Eye (tissue), 1 donor: ENCODE measurements at places on chromosomes 3 and 15.

- no peak for DNase-seq
Observed at GRCh38 chr3:73068419-73068818, 7.0 kb downstream of the EBLN2 start.

DNA sequence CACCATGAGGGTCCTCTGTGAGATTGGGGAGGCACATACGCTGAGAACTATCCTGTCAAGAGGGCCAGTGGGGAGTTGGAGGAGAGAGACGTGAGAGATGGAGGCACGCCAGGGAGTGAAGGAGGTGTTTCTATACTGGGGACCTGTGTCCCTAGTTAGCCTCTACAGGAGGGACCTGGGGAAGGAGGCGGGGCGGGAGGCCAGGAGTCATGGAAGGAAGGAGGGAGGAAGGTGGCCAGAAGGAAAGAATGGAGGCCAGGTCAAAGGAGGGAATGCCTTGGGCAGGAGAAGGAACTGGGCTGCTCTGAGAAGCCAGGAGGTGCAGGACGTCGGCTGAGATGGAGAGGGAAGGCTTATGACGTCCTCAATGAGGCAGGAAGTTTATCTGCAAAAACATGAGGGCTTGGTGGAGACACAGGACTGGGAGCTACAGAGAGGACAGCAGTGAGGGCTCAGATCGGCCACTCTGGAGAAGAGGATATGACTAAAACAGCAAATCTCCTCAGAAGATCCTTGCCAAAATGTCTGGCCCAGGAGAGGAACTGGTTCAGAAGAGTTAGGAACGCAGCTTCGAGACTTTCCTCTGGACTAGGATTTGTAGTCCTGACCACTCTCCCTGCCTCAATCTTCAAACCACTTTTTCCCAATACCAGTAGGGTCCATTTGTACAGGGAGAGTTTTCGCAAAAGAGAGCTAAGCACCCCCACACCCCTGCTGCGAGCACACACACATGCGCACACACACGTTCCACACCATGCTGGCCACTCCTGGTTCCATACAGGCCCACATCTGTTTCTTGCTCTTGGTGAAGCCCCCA is 59.9 kb downstream of the ADCY5 start:
- no peak for DNase-seq

DNA sequence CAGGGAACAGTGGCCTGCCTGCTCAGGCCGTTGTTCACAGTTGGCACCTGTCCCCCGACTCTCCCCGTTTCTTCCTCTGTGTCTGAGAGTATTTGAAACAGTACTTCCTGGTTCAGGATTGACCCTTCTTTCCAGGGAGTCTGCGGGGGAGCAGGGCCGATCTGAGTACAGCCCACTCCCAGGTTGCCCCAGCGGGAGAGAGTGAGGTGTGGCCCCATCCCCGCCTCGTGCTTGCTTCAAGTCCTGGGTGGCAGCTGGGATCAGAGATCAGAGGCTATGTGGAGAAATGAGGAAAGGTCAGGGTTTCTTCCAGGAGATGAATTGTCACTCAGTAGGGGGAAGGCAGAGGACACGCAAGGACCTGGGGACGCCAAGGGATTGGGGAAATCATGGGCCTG is 6.5 kb upstream of the DLL4 start:
- DNase-seq = no peak

GRCh38 chr15:91704343-91704742 is 149.2 kb upstream of the SLCO3A1 start:
- DNase-seq = no peak

GRCh38 chr3:5731100-5731499 is 543.6 kb downstream of the EDEM1 start:
- no peak for DNase-seq

DNA sequence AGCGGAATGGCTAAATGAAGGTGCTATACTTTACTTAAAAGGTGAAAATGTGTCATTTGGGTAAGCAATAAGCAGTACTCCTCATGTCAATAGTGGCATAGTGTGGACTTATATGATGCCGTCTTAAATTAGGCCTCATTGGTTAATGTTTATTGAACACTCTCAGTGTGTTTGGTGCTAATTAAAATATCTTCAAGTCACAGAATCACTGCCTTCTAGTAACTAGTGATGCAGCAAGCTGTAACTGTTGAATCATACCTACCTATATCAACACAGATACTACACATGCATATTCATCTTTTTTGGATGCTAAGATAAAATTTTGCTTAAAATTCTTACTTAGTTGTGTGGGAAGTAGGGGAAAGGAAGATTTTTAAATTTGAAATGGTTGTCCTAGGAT is 30.7 kb downstream of the ARHGAP31 start:
- no peak for DNase-seq

GRCh38 chr3:148950806-148951205 is 40.5 kb upstream of the GYG1 start:
- DNase-seq = no peak

DNA sequence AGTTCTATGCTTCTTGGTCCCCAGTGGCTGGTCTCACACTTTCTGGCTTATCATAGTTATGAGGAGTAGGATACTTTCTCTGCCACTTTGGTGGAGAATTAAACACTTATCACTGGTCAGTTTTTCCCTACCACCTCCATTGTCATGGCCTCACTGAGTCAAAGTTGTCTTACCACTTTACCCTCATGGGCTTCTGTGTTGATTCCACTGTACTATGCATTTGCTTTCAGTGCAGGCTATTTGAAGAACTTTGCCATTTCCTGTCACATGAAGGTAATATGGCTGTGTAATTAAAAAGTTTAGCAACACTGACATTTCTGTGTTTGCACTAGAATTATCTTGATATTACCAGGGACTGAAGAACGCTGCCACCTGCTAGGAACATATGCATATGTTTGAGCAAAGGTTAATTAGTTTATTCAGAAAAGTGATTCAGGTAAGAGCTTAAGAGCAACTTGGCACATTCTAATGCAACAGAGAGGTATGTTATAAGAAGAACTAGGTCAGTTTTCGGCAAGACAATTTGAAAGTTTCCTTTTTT is 377.3 kb downstream of the PDCD6IP start:
- no peak for DNase-seq

DNA sequence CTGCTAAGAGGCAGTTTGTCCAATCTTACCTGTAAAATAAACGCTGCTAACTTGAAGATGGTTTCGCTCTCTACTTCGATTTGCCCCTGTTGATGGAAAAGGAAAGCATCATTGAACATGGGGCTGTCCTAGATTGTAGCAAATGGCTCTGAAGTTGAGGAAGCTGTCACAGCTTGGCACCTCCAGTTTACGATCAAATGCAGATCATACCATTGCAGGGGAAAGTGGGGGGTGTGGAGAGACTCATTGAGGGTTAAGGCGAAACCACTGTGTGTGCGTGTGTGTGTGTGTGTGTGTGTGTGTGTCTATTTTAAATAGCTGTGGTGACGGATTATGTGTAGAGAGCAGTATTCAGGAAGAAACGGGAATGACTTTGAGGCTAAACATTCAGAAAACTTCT is 127.6 kb upstream of the LMOD3 start:
- peak; percentile 93 for DNase-seq

GRCh38 chr15:59143281-59143680 is 38.3 kb downstream of the CCNB2 start:
- no peak for DNase-seq

DNA sequence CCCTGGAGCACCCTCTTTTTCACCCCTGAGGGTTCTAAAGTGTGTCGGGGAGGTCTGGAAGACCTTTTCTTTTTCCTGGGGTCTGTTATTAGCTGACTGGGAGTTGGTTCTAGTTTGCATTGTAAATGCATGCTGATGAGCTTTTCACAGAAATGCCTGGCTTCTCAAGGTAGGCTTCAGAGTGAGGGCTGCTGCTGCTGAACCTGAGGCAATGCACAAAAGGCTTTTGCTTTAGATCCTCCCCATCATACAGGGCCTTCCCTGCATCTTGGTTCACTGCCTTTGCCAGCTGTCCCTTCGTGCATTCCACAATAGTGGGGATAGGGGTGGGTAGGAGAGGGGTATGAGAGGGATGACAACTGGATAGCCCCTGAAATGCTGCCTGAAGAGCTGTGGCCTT is 46.6 kb downstream of the FAH start:
- DNase-seq = no peak

- DNase-seq = no peak
Observed at GRCh38 chr15:47548231-47548630, 169.1 kb upstream of the SEMA6D start.

DNA sequence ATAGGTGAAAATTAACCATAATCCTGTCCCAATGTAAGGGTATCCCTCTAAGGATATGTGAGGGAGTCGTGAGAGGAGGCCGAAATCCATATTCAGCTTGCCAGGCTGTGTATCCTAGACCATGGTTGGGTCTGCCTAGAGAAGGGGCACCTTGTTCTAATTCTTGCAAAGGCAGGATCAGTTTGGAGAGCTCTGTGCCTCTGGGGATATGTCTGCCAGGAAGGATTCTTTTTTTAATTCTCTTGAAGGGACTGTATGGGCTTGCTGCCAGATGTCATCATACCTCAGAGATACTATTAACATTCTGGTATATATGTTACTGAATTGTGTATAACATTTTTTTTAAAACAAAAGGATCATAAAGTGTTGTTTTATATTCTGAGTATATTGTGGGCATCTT is 2.4 kb downstream of the ATP1B3 start:
- no peak for DNase-seq

GRCh38 chr3:49886922-49887265 is 16.8 kb downstream of the MST1R start:
- DNase-seq = no peak

DNA sequence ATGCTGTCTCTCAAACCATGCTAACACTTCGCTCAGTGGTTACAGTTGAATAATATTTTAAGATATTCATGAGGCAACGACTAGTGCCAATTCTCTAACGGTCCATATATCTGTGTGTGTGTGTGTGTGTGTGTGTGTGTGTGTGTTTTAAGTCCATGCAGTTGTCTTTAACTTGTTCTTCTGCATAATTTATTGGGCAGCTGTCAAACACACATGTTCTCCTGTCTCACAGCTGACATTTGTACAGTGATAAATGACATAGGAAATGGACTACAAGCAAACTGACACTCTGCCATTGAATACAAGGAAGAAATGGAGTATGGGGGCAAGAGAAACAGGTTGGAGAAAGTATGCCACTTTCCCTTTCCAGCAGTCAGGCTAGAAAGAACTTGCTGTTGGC is 172.0 kb downstream of the PDZRN3 start:
- peak; percentile 65 for DNase-seq

DNA sequence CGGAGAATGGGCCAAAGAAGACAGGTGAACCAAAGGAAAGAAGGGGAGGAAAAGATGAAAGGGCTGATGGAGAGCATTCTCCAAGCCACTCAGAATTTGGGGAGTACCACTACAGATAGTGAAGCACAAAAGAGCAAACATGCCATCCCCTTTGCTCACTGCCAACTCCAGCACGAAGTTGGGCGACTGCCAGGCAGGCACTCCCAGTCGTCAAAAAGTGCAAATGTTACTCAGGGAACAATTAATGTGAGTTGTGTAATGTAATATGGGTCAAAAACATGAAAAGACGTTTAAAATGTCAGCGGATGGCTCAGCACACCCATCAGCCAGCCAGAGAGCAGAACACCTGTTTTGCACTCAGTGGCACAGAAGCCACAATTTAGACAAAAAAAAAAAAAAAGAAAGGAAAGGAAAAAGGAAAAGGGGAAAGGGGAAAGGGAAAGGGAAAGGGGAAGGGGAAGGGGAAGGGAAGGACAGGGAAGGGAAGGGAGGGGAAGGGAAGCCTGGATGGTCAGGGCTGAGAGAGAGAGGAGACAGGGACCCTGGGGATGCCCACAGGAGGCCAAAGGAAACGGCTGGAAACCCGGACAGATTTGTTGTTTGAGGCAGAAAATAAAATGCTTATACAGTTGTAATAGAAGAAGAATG is 82.7 kb downstream of the COL8A1 start:
- DNase-seq = no peak

DNA sequence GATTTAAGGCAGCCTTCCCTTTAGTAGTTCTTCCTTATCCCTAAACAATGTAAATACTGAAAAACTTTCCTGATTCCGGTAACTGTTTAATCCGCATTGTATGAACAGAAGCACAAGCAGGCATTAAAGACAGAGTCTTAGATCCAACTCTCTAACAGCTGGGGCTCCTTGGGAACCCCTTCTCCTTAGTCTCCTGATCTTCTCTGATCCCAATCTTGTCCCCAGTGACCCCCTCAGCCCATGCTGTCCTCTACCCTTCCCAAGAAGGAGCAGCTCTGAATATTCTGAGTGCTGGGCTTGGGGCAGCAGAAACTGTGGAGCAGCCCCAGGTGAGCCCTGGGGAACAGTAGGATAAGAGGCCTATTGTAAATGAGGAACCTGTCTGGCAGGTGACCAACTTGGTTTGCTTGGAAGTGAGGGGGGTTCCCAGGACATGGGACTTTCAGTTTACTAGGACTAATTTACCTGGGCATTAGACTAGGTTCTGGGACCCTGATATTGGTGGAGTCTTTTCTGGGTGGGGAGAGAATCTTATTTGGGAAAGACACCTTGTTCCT is 13.0 kb upstream of the SLC30A4 start:
- no peak for DNase-seq

DNA sequence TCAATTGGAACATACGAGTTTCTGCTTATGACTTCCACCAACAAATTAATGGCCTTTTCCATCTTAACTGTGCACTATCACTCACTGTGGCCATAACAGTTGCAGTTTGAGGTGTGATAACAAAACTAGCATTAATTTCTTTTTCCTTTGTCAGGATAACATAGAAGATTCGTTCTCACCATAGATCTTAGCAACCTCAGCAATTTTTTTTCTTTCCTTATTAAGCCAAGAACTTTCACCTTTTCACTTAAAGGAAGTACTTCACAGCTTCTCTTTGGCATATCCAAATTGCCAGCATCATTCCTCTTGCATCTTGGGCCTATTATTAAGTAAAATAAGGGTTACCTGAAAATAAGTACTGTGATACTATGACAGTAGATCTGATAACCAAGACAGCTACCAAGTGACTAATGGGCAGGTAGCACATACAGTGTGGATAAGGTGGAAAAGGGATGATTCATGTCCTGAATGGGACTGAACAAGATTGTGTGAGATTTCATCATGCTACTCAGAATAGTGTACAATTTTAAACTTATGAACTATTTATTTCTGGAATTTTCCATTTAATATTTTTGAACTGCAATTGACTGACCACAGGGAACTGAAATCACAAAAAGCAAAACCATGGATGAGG is 46.6 kb downstream of the CEP70 start:
- no peak for DNase-seq

GRCh38 chr15:42356851-42357250 is 2.5 kb upstream of the CAPN3 start:
- DNase-seq = no peak

DNA sequence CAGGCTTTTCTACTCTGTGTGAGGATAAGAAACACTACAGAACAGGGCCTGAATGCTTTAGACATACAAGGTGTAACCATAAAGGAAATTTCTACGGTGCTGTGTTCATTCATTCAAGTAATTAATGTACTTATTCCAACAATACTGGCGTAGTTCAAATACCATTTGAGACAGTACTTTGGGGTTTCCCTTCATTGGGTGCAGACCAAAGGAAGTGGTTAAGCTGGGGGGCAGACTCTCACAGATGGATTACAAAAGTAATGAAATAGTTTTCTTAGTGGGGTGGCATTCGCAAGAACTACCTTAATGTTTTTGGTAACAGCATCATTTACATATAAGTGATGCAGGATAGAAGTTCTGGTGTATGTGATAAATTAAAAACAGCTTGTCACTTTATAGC is 65.9 kb downstream of the BTD start:
- no peak for DNase-seq
